ENCODE measurements at places on chromosomes 7 and 10. TPM values are rescaled to one million over a fixed set of nuclear protein-coding genes. Genes with fewer than 3 reads are reported as not detected.

GRCh38 chr7:95509199-95509598 is 23.5 kb downstream of the ASB4 start:
- no peak for DNase-seq

GRCh38 chr7:50862302-50862701 is 79.6 kb upstream of the GRB10 start:
- no peak for DNase-seq

GRCh38 chr10:133237588-133238465 is at the start of gene VENTX:
Gene VENTX (plus strand): TSS chr10:133237855. CDS start chr10:133237915, 60 bp downstream.
- DNase-seq, result no peak

GRCh38 chr7:47625861-47626715 is 44.2 kb upstream of the TNS3 start:
- no peak for DNase-seq

DNA sequence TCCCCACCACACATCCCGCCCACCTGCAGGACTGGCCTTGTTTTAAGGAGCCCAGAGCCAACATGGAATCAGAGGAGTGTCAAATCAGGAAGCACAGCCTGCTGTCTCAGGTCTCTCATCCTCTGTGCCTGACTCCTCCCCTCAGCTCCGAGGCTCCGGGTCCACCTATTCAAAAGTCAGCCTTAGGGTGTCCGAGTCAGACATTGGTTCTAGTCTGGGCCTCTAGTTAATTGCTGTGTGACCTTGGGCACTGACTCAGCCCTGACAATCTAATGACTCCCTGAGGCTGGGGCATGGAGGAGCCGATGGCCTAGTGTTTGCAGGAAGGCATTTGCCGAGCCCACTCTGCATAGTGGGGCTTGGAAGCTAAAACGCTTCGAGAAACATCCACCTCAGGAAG is 223.1 kb upstream of the PPP2R2D start:
- no peak for DNase-seq

GRCh38 chr7:143375298-143376034 is 5.7 kb upstream of the ZYX start:
- no peak for DNase-seq

- DNase-seq, result no peak
These were observed 639 bp upstream of the TFAM start for GRCh38 chr10:58384544-58384998.

DNA sequence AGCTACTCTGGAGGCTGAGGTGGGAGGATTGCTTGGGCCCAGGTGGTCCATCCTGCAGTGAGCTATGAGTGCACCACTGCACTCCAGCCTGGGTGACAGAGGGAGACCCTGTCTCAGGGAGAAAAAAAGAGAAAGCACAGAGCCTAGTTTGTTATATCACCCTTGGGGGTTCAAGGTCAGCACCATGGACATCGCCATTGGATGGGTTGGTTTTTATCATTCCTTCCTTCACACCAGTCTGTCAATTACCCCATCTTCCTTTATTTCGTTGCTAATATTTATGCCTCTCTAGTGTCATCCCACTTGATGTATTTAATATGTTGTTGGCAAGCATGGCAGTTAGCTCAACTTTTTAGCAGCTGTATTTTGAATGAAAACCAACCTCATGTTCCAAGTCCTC is 182.3 kb downstream of the NSUN6 start:
- DNase-seq, result no peak

Gene C10orf105
- not detected for total RNA-seq

GRCh38 chr7:3000566-3000965 is 43.1 kb downstream of the CARD11 start:
- DNase-seq, result no peak

GRCh38 chr10:51920672-51921071 is 221.3 kb upstream of the CSTF2T start:
- DNase-seq, result no peak

Gene ZNF804B
- total RNA-seq, result not detected

GRCh38 chr7:121428855-121429489 is 32.9 kb upstream of the FAM3C start:
- no peak for DNase-seq

DNA sequence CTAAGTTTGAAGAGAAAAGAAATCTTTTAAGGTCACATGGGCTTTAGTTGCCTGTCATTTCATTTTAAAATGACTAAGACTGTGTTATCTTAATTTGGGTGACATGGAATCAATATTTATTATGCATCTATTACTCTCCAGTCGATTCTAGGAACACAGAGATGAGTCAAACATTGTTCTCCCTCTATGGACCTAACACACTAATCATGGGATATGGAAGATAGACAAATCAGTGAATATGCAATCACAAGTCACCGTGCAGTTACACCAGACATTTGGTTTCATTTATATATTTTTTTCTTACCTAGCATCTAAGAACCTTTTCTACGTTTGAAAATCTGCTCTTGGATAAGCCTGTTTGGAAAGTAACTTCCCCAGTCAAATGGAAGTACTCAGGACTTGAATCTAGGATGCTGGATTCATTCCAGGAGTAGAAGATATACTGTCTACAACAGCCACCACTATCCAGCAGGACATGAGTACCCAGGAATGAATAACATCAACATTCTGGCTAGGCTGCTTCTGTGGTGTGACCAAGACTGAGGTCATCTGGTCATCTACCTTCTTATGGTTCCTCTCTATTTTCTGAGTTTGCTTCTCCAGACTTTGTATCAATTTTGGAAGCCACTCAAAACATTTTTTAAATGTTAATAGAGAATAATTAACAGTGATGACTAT is 902.9 kb upstream of the LRRN3 start:
- DNase-seq, result no peak

Gene DGKI
- 0.84 TPM for total RNA-seq

Gene PRTFDC1
- total RNA-seq, result 66.5 TPM

DNA sequence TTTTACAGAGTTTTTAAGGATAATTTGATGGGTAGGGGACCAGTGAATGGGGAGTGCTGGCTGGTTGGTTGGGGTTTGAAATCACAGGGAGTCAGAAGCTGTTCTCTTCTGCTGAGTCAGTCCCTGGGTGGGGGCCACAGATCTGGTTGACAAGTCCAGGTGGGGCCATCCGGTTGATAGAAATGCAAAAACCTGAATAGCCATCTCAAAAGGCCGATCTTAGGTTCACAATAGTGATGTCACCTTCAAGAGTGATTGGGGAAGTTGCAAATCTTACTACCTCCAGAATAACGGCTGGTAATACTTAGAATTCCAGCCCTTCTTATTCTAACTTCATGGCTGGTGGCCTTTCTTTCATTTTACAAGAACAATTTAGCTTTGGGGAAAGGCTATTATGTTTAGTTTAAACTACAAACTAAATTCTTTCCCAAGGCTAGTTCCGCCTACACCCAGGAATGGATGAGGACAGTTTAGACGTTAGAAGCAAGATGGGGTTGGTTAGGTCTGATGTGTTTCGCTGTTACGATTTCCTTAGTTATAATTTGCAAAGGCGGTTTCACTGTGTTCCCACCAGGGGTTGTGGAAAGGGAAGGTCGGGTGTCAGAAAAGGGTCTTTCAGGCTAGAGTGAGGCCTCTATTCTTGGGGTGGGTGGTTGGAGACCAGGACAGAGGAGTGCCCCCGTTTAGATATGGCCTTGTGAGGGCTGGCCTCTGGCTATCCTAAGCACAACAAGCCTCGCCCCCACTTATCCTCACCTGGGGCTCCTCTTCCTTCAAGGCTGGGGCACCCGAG is 27.4 kb downstream of the IFT22 start:
- no peak for DNase-seq

Gene CRPPA
- 7.9 TPM for total RNA-seq

- DNase-seq, result peak; percentile 80
These were observed 604 bp upstream of the STAM start for GRCh38 chr10:17643339-17643754.

GRCh38 chr7:101857358-101857811 is 40.0 kb downstream of the CUX1 start:
- DNase-seq, result no peak

DNA sequence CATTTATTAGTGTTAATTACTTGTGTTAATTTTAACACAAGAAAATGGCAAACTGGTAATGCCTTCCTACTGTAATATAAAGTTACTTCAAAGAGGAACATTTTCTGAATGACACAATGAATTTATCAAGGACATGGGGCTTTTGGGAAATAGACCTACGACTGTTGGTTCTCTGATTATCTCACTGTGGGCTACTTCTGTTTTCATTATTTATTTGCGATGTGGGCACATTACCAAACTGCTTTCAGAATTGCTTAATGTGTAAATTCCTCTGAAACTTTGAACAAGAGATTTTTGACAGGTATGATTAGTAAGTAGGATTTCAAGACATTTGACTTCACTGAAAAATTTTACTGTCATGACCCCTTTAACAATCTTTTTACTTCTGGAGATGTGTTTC is 535.6 kb downstream of the CNTNAP2 start:
- no peak for DNase-seq

Gene SRGN
- not detected for total RNA-seq

DNA sequence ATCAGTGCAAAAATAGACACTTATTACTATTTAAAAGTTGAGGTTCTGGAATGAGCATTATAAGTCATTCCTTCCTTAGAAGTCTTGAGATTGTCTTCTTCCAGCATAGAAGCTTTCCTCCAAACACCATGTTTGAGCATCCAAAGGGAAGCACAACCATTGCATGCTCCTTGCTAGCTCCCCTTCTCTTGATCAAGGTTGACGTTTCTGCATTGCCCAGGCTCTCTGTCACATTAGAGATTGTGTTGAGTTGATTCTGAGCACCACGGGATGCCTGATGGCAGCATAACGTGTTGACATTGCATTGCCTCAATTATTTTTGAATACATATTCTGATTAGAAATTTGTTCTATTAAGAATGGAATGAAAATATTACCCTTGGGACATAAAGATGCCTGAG is 322.2 kb downstream of the CDK14 start:
- no peak for DNase-seq

DNA sequence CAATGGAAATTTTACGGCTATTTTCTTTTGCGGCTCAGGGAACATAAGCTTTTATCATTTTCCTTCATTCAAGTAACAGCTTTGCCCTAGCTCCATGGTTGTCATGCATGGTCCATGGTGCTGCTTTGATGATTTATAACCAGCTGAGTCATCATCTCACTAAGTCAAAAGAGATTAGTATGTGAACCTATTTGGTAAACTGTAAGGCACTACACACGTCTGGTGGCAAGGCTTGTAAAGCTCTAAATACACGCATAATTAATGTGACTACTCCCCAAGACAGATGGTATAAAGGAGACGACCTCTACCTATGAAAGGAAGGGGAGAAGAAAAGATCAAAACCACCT is 340.2 kb downstream of the KCNMA1 start:
- DNase-seq, result no peak

DNA sequence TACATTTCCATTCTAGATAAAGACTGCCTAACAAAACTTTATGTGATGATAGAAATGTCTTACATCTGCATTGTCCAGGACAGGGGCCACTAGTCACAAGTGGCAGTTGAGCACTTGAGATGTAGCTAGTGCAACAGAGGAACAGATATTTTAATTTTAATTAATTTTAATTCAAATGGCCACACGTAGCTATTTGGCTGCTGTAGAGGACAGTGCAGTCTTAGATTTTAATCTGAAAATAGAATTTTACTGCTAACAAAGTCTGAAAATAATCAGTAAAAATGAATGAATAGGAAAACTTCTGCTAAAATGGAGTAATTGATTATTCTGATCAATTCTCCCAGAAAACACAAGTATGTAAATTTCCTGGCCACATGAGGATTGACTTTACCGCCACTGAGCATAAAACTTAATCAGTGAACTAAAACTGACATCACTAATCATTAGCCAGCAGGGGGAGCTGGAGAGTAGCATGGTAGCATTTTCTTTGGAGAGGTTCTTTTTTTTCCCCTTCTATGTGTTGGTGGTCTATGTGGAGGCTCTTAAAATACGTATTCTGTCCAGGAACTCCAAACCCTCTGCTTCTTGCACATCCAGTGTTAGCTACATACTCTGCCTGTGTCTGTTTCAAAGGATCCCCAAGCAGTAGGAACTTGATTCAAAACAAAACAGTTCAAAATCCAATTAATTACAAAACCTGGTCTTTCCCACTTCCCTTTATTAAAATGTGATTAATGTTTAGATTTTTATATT is 52.1 kb downstream of the TSPAN12 start:
- DNase-seq, result peak; percentile 43

Gene HMX3
- not detected for total RNA-seq

- no peak for DNase-seq
These were observed 85.4 kb downstream of the ICA1 start for GRCh38 chr7:8176370-8177081.

DNA sequence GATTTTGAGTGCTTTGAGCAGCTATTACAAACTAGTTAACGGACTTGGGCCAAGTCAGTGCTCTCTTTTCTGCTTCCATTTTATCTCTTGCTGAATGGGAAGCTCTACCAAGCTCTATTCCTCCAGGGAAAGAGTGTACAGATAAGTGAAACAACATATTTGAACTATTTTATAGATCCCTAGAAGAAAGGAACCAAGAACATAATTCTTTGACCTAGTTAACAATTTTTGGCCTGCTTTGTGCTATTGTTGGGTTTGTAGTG is 244.8 kb downstream of the PRKG1 start:
- DNase-seq, result no peak

Gene IKZF1
- total RNA-seq, result not detected

DNA sequence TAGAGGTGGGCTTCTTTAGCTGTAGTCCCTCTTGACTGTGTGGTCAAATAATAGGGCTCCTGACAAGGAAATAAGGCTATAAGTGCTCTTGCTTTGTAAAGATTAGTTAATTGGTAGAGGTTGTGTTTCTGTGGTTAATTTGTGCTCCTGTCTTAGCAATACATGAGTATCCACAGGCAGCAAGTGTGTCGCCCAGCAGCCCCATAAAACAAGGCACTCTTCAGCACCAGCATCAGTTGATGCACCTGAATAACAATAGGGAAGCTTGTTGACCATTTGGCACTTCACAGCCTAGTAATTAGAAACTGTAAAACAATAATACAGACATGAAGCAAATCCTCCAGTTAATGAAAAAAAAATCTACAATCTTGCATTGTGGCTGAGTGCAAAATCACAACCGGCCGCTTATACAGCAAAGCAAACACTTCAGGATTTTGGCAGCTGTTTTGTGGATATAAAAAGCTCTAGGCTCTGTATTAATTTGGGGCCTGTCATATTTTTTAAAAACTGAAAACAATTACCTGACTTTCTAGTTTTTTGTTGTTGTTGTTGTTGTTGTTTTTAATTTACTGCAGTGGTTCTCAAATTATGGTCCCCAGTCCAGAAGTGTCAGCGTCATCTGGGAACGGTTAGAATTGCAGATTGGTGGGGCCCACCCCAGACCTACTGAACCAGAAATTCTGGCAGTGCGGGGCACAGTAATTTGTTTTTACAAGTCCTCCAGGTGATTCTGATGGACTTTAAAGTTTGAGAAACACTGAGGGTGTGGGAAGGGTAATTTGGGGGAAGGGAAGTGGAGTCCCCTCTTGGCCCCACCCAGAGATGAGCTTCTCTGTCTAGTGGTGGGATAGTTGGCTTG is 56.8 kb downstream of the AUTS2 start:
- no peak for DNase-seq

Gene KNDC1
- total RNA-seq, result 3.2 TPM
